Ureter (tissue), 1 donor: ENCODE measurements at places on chromosomes 1 and 21. TPM values are rescaled to one million over a fixed set of nuclear protein-coding genes. Genes with fewer than 3 reads are reported as not detected.

TEDDM1 gene
- not detected for total RNA-seq

C1orf56 gene
- total RNA-seq, result 5.9 TPM

- no peak for DNase-seq
Measured at GRCh38 chr21:36087362-36088138, 17.7 kb downstream of the CBR1 start.

DNA sequence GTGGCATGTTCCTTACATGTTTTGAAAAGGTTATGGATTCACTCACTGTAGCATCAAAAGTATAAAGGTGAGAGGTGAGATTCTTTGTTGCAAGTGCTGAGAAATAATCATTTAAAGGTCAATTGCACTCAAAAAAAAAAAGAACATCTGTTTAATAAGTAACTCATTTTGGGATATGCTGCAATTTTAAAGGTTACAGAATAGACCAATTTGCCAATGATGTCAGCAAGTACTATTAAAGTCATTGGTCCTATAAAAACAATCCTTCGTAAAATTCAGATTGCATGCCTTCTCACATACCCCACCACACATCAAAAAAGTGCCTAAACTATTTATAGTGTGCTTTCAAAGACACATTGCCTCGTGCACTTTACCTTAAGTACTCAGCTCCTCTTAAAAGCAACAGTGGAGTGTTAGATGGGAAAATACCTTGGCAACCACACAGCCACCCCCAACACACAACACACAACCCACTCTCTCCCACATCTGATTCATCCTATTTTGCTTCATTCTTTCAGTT lies 218.2 kb upstream of the ADGRL2 start:
- DNase-seq, result no peak

GRCh38 chr1:89065079-89065868 lies at the start of gene GBP1:
Gene GBP1, minus strand, starts transcription at chr1:89065208. Its CDS starts 1,974 bp downstream, at chr1:89063234.
- no peak for DNase-seq

GRCh38 chr1:33256221-33256470 lies 146 bp upstream of the ZNF362 start:
- DNase-seq, result no peak

DNA sequence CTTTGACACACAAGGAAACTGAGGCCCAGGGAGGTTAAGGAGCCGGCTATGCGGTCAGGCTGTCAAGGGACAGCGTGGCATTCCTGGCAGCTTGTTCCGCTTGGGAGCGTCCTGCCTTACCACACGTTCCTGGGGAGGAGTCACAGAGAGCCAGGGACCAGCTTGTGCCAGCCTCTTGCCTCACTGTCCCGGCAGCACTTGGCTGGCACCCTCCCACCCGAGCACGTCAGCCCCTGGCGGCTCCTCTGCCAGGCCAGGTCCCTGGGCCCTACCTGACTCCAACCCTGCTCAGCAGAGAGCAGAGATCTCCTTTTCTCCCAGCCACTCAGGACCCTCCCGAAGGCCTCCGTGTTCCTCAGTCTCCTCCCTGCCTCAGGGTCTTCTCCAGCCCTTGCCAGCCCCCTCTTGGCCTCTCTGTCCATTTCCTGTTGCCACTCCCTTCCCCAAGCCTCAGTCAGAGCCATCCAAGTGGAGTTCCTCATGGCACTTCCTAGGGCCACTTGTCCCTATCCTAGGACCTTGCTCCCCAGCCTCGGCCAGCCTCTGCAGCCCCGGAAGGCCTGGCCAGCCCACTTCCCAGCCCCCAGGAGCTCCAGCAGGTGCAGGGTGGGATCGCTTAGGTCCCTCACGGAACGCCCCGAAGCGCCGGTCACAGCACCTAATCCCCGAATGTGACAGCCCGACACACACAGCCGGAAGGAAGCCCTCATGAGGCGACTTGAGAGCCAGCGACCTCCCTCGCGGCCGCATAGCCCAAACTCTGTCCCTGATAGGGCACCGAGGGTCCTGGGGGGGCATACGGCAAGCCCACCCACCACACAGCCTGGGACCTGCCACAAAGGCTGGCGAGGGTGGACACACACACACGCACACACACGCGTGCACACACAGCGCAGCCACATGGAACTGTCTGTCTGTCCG lies 130.3 kb downstream of the CASZ1 start:
- DNase-seq, result peak; percentile 69

DNA sequence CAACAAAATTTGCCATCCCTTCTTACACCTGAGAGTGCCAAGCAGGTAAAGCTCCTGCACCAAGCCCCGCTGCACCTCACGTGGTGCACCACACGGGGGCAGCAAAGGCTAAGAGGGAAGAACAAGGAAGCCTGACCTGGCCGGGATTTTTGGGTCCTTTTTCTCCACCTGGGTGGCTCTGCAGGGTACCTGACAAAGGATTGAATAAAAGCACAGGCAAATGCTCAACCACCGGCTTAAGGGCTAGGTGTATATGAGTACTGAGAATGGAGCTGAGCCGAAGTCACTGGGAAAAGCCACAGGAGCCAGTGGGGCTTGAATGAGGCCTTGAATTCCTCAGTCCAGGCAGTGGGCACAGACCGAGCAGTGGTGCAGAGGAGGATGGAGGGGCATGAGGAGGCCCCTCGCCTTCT lies 36.4 kb downstream of the ZNF697 start:
- peak; percentile 81 for DNase-seq

DNA sequence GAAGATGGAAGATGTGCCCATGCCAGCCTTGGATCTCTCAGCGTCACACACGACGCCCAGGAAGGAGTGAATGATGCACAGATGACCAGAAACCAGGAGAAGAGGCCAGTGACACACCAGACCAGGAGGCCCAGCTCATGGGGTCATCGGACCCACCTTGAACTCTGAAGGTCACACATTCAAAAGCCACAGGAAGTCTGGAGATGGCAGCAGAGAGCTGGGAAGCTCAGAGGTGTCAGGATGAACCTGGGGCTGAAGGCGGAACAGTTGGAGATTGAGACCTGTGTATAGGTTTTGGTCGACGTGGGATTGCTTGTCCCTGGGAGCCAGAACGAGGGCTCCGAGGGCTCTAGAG lies 43.6 kb downstream of the SLC19A1 start:
- DNase-seq, result no peak

GRCh38 chr1:205883792-205884191 lies 33.9 kb upstream of the PM20D1 start:
- DNase-seq, result no peak

DNA sequence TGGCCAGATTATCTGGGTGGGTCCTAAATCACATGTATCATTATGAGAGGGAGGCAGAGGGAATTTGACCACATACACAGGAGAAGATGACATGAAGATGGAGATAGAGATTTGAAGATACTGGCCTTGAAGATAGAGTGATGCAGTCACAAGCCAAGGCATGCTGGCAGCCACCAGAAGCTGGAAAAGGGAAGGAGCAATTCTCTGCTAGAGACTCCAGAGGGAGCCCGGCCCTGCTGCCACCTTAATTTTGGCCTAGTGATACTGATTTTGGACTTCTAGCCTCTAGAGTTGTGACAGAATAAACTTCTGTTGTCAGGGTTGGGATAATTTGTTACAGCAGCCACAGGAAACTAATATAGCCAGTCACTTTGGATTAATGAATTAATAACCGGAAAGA lies 2.2 kb upstream of the PRDM2 start:
- DNase-seq, result no peak

PKP1 gene
- total RNA-seq, result 58.1 TPM

GRCh38 chr1:111512931-111513330 lies 9.5 kb upstream of the ADORA3 start:
- no peak for DNase-seq

SELE gene
- 5.4 TPM for total RNA-seq

DNA sequence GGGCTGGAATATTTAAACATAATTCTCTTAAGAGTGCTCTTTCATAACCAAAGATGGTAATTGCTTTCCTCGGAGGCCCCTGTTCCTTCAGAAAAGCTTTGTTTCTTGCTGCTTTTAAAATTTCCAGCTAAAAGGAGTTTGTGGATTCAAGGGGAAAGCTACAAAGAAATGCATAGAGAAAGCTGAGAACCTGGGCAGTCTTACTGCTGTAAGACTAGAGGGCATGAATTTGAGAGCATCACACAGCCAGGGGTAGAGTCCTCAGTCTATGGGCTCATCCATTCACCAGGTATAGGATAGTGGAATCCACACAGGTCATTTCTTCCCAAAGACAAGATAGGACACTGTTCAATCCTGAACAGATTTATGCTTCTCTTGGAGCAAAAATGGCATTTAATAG lies 186.3 kb upstream of the PLD5 start:
- DNase-seq, result no peak

DNA sequence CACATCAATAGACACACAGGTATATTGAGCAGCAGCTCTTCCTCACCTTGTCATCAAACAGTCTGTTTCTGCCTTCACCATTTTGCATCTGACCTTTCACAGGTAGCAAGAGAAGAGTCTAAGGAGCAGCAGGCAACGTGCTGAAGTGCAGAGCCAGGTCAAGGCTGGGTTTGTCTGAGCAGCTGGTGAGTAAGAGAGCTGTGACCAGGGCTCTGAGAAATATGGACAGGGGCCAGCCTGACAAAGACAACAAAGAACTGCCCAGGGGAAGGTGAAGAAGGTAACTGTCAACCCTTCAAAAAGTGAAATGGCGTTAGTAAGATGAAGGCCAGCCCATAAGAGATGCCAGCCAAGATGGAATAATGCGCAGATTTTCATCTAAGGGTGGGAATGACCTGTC lies 58.9 kb upstream of the LRRC8D start:
- no peak for DNase-seq

GRCh38 chr1:77847621-77848080 lies 40.8 kb upstream of the NEXN start:
- DNase-seq, result no peak

- DNase-seq, result no peak
Measured at GRCh38 chr1:183546427-183546826, 43.8 kb downstream of the NCF2 start.

GRCh38 chr1:40648928-40649591 lies 16.4 kb downstream of the RIMS3 start:
- no peak for DNase-seq

- DNase-seq, result no peak
Measured at GRCh38 chr1:205518661-205519540, 14.4 kb downstream of the CDK18 start.

- DNase-seq, result peak; percentile 84
Measured at GRCh38 chr1:150364231-150365003, 470 bp downstream of the RPRD2 start.

PODN gene
- total RNA-seq, result 20.9 TPM
